ENCODE measurements at places on chromosomes 11 and 22.

DNA sequence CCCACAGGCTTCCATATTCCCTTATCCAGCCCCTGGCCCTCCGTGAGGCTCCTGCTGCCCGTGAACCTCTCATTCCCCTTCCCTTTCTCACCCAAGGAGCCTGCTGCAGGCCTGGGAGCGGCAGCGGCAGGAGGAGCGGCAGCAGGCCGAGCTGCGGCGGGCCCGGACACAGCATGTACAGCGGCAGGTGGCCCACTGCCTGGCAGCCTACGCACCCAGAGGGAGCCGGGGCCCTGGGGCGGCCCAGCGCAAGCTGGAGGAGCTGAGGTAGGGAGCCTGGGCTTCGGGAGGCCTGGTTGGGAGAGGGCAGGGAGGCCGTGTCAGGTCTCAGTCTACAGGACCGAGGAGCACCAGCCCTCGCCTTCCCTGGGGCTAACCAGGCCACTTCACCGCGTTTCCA is 8.1 kb upstream of the SART1 start:
- DNase-seq, result no peak

DNA sequence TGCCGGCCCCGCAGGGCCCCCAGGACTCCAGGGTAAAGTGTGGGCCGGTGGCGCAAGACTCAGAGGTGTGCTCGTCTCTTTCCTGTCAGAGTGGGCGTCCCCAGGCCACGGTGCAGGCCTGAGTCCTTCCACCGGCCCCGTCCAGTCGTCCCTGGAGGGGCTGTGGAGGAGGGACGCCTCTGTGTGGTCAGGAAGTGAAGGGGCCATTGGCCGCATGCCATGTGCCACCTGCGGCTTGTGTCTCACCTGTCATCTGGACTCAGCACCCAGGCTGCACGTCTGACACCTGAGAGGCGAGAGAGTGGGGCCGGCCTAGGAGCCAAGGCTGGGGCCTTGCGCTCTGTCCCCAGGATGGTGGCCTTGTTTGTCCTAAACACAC is 25.2 kb downstream of the MUC6 start:
- no peak for DNase-seq

DNA sequence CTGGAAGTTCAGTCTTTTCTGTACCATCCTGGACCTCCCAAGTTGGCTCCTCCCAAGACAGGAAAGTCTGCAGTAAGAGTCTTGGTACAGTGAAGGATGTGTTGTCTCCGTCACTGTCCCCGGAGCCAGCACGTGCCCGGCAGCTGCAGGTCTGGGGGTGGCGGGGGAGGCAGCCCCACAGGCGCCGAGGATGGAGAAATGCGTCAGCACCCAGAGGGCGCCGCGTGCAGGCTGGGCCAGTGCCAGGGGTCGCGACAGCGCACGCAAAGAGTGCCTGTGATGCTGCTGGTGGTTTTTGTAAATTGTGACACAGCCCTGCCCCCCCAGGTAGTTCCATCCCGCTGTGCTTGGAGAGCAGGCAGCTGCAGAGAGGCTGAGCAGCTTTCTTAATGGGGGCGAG is 1200.5 kb downstream of the BRD1 start:
- no peak for DNase-seq

GRCh38 chr11:12386745-12387144 is 9.4 kb downstream of the PARVA start:
- no peak for DNase-seq

- DNase-seq, result no peak
These were observed 41.6 kb downstream of the PITPNB start for GRCh38 chr22:27877501-27877900.
